ENCODE measurements at places on chromosomes 16 and 17.

DNA sequence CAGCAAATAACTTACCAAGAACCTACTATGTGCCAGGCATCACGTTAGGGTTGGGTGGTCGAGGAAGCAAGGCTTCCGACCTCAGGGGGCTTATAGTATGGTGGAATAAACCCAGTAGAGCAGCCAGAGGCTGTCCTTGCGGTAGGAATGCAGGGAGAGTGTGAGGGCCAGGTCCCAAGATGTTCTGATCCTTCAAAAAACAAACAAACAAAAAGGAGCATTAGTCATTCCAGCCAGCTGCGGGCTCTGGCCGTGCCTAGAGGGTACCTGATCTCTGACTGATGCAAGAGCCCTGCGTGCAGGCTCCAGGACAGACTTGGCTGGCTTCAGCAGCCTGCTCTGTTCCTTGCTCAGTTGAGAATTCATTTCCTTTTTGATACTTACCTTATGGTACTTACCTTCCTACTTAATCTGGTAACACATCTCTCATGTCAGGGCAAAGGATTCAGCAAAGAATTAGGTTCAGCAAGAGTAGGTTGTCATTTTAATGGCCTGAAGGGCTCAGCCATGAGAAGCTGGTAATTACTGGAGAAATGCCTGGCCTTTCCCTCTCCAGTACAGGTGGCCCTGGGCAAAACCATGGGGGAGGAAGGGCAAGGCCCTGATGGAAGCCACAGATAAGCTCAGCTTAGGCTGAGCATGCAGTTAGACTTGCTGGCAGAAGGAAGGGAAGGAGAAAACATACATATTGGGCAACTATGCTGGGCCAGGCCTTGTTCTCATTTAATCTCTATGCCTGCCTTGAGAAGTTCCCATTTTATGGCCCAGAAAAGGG is 18.4 kb downstream of the CYB5D2 start:
- no peak for DNase-seq

DNA sequence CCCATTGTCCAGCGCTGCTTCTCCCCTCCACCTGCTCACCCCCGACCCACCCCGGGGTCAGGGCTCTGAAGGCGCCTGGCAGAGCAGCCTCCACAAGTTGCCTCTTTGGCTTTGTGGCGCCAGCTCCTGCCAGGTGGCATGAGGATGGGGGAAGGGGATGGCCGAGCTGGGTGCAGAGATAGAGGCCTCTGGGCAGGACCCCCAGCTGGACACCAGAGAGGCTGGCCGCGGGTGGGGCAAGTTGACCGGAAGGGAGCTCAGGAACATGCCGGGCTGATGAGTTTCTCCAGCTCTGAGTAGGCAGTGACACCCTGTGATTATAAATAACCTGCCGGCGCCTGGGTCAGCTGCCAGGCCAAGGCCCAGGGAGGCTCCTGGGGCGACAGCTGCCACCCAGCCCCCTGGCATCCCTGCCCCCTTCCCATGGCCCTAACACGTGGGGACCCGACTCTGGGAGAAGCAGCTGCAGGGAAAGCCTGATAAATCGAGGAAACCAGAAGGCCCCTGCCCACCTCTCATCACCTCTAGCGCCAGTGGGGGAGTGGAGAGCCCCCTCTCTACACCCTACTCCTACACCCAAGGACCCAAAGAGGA is 729 bp downstream of the P2RX5 start:
- no peak for DNase-seq

DNA sequence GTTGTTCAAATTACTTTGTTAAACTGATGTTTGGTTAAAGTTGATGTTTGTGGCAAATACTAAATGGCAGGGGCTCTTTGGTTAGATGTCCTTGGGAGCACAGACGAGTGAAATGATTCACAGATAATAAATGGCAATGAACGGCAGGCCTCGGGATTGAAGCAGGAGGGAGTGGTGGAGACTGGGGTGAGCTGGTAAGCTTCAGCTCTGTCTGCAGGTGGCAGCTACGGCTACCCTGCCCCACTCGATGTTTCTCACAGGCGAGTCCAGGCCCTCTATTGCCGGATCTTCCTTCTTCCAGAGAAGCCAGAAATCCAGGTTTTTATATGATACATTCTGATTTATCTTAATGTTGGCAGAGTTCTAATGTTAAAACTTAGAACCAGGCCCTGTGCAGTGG is 144.8 kb upstream of the CACNG5 start:
- no peak for DNase-seq

GRCh38 chr17:38604479-38605403 is 1.0 kb downstream of the SRCIN1 start:
- DNase-seq, result no peak

- DNase-seq, result no peak
Observed at GRCh38 chr17:32567086-32567485, 80.3 kb downstream of the CDK5R1 start.

GRCh38 chr17:6177941-6178694 is 107.9 kb downstream of the WSCD1 start:
- no peak for DNase-seq

DNA sequence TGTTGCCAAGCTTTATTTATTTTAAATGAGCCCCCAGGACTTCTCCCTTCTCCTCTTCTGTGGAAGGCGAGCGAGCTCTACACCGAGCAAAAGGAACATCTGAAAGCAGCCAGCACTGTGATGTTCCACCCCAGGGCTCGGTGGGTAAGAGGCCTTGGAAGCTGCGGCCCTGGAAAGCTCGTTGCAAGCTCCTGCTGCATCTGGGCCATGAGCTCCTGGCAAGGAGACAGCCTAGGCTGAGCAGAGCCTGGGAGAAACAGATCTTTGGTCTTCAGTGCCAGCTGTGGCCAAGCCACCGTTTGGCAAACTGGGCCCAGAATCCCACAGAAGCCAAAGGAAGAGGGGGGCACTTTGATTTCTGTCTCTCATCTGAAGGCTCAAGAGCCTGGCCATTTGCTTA is 114.1 kb downstream of the ENGASE start:
- no peak for DNase-seq

GRCh38 chr17:53118948-53119347 is 703.8 kb upstream of the KIF2B start:
- no peak for DNase-seq

- DNase-seq, result no peak
Observed at GRCh38 chr17:59812139-59812538, 80.6 kb downstream of the TUBD1 start.

DNA sequence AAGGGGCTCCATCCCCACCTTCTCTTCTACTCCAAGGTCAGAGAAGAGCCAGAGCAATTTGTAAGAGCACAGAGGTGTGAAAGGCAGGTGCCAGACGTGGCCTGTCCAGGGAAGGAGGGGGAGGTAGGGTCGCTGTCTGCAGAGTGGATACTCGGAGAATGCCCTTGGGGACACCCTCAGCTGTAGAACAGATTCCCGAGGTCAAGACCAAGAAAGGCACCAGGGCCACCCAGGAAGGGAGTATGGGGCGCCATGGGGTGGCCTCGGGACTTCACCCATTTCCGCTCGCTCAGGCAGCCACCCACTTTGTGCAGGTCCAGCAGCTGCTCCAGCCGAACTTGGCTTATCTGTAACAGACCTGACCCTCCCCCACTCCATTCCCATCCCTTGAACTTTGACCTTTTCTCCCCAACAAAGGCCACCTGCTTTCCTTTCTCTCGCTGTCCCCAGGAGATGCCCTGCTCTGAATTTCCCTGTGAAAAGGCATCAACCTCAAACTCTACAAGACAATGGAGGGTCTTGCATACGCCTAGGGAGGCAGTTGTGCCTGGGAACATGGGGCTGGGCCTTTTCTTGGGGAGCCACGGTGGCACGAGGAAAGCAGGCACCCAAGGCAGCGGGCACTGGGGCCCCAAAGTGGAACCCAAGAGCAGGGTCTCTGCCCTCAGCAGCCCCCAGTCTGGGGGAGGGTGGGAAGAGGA is 11.3 kb upstream of the AXIN2 start:
- DNase-seq, result no peak

DNA sequence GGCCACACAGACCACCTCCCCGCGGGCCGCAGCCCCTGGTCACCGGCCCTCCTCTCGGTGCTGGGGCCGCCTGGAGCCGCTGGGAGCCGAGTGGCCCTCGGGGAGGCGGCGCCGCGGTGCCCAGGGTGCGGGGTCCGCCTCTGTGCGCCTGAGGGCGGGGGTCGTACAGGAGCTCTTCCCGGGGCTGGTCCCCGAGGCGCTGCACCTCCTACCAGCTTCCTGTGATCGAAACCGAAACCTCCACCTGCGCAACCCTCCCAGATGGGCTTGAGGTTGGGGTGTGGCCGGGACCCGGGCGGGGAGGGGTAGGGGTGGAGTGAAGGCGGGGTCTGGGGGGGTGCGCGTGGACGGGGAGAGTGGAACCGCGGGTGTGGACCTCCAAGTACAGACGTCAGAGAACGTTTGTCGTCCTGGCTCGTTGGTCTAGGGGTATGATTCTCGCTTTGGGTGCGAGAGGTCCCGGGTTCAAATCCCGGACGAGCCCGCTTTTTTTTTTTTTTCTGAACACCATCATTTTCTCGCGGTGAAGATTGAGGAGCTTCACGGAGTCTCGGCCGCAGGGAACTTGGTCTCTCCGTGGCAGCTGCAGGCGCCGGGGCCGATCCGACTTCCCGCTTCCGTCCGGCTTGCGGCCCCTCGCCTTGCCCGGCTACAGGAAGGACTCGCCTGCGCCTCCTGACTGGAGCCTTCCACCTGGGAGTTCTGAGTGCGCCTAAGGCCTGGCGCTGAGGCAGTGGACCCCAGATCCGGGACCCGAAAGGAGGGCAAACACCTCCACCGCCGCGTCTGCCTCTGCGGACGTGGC is 23.9 kb downstream of the ZNF213 start:
- DNase-seq, result peak; percentile 91

GRCh38 chr16:27867122-27868110 is 196.1 kb downstream of the GSG1L start:
- DNase-seq, result peak; percentile 24

DNA sequence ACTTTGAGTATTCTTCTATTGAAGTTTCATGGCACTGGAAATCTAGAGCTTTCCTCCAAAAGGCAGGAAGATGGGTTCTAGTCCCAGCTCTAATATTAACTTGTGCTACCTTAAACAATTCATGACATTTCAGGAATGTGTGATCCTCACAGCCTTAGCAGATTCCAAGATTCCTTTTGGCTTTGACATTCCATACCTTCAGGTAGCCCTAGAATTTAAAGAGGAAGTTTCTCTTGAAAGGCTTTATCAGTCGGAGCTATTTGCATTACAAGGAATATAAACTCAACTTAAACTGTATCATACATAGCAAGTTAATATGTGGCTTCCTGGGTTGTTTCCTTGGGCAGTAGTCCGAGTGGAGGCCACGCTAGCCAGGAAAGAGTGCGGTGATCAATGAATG is 330.0 kb downstream of the SHISA9 start:
- DNase-seq, result no peak
